GM20000 (cell line): ENCODE measurements at places on chromosomes 12 and 14.

DNA sequence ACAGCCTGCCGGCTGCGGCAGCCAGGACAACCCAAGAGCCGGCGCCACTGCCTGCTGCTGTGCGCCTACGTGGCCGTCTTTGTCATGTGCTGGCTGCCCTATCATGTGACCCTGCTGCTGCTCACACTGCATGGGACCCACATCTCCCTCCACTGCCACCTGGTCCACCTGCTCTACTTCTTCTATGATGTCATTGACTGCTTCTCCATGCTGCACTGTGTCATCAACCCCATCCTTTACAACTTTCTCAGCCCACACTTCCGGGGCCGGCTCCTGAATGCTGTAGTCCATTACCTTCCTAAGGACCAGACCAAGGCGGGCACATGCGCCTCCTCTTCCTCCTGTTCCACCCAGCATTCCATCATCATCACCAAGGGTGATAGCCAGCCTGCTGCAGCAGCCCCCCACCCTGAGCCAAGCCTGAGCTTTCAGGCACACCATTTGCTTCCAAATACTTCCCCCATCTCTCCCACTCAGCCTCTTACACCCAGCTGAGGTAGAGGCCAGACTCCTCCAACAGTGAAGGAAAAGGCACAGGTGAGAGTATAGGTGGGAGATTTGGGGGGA is 10.3 kb downstream of the ZBTB39 start:
- DNase-seq = no peak

DNA sequence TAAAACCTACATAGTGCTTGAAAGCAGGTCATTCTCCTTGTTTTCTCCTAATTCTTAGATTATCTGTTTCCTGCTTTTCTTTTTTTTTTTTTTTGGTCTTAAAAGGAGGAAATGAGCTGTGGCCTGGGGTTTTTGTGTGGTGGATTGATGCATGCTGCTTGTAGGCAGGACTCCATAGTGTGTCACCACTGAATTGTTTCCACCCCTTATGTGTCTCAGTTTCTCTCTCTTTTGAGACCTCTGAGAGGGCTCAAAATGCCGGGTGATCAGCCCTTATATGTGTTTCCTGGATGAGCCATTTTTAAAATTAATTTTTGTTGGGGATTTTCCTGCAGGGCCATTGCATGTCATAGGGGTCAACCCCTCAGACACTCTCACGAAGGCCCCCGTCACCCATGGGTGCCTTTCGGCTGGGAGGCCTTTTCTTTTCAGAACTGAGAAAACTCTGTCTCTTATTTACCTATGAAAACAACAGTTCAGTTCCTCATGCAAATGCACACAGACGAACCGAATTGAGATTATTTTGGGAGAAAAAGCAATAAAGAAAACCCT is 32.0 kb upstream of the LRRK2 start:
- DNase-seq = peak; percentile 42

DNA sequence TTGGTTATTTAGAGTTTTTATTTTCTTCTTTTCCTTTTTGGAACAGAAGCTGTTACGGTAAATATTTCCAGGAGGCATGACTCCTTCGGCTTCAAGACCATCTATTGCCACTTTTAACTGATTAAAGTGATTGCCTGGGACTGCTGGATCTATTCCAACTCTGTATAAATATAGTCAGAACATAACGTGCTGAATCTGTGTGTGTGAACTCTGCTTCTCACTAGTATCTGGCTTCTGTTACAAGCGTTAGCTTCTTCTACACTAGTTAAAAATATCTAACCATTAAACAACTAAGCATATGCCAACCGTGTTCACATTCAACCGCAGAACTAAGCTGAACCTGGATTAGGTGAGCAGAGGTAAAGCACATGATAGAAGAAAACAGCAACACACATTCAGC is 49.0 kb downstream of the TMTC1 start:
- DNase-seq = no peak

- DNase-seq = no peak
Observed at GRCh38 chr12:25054076-25054782, 105.3 kb upstream of the BCAT1 start.

- DNase-seq = no peak
Observed at GRCh38 chr12:1419849-1420371, 174.5 kb downstream of the FBXL14 start.

DNA sequence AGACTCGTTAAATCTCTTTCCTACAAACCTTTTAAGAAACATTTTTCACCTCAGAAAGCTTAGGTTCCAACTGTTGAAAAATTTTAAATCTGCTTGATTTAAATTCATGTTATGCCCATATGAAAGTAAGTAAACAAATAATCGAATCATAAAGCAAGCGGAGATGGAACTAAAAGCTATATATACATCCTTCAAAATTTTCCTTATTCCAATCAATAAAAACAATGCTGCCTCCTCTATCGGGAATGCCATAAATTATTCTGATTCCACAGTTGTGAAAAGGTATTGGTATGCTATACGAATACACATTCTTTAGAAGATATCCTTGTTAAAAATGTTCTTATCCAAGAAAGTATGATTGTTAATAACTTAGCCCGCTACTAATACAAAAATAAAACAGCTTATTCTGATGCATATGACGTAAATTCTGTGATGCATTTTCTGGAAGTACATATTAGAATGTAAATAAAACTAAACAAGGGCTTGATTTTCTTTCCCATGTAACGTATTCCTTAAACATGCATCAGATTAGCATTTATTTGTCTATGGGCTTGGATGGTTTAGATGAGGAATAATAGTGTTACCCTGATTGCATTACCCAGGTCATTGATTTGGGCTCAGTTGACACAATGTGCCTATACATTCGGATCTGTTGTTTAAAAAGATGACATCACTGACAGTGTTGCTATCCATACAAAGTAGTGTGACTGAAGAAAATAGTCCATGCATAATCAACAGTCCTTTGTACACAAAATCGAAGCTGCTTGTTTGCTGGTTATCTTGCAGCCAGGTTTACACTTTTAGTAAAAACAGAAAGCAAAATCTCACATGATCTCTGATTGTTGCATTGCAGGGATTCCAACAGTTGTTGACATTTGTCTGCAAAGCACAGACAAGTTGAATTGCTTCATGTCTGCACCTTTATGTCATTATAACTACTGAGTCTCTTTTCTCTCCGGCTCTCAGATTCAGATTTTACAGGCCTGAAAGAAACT is 656 bp upstream of the DTD2 start:
- DNase-seq = no peak

DNA sequence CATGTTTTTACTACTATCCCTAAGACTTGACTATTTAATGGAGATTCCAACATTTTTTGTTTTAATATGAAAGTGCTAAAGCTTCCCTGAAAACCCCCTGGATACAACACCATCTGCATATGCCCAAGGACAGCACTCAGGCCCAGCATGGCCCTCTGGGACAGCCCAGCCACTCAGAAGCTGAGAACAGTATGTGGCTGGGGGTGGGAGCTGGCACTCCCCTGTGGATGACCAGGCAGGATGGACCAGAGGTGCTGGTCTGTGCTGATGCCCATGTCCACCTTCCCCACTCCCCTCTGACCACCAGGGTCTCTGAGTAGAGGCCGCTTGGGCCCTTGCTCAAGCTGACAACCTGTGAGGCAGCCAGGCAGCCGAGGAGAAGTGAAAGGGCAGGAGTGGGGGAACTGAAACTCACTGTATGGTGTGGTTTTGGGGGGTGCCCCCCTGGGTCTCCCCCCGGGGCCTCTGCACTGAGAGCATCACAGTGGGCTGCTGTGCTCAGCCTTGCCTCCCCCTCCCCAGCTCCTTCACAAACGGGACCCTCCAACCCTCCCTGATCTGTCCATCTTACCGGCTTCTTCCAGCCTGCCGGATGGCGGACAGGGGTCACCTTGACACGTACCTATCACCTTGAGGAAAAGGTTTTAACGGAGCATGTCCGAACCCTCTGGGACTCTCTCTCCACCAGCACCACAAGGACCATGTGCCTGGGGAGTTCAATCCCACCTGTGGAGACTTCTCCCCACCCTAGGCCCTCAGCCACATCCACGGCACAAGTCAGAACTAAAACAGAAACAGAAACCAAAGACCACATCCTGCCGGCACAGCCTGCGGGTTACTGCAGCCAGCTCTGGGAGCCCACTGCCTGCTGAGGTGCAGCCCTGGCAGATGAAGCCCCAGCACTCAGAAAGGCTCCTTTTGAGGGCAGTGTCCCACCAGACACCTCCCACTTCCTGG is at the start of gene TMEM229B:
Gene TMEM229B, minus strand, starts transcription at position 785 of the 957 bp plus-strand sequence. CDS start 14,798 bp downstream, outside the sequence.
- DNase-seq = peak; percentile 88

- no peak for DNase-seq
Observed at GRCh38 chr12:44389038-44389437, 487.1 kb downstream of the NELL2 start.

DNA sequence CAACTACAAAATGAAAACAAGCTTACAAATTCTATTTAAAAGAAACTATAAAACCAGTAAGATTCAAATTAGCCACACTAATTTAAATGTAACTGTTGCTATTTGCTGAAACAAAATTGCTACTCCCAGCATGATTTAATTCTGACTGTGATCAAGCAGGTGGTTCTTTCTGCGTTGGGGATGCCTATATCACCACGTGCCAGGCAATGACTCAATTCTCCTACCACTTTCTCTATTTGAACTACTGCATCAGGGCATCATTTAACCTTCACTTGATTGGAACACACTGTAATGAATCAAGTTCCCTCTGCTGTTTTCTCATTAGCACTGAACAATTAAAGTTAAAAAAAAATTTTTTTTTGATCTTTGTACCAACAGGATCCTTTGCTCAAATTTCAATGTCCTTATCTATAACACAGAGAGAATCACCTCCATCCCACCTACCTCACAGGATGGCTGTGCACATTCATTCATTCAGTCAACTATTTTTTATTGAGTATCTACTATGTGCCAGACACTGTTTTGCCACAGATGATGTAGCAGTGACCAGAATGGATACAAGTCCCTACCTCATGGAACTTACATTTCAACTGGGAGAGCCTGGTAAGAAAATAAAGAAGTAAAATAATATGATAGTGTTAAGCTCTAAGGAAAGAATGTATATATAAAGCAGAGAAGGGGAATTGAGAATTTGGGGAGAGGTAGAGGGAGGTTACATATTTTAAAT is 8.0 kb upstream of the ACTN1 start:
- no peak for DNase-seq

DNA sequence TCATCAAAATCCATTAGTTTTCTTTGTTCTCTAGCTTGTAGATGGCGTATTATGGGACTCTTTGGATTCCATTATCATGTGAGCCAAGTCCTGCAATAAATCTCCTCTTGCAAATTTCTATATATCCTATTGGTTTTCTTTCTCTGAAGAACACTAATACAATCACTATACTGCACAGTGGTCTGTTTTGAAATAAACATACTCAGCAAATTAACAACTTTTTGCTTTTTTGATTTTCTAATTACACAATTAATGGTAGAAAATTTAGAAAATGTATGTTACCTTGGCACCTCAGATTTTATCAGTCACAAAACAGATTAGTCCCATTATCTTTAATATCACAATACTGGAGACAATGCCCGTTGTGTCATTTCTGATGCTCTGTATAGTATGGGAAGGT is 513.2 kb upstream of the MIS18BP1 start:
- no peak for DNase-seq

GRCh38 chr14:59130462-59130861 is 58.0 kb upstream of the DAAM1 start:
- no peak for DNase-seq

- DNase-seq = no peak
Observed at GRCh38 chr12:27521066-27521465, 2.9 kb upstream of the PPFIBP1 start.

DNA sequence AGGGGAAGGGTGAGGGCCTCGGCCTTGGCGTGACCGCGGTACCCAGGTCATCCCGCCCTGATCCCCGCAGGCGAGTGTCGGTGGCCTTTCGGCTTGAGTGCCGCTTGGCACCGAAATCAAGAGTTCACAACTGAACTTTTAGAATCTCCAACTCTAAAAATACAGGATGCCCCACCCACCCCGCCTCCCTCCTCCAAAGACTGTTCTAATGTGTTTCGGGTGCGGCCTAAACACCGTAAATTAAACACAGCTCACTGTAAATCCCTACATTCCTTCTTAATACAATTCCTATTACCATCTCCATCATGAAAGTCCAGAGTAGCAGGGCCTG is 11.4 kb downstream of the SCNN1A start:
- DNase-seq = no peak

DNA sequence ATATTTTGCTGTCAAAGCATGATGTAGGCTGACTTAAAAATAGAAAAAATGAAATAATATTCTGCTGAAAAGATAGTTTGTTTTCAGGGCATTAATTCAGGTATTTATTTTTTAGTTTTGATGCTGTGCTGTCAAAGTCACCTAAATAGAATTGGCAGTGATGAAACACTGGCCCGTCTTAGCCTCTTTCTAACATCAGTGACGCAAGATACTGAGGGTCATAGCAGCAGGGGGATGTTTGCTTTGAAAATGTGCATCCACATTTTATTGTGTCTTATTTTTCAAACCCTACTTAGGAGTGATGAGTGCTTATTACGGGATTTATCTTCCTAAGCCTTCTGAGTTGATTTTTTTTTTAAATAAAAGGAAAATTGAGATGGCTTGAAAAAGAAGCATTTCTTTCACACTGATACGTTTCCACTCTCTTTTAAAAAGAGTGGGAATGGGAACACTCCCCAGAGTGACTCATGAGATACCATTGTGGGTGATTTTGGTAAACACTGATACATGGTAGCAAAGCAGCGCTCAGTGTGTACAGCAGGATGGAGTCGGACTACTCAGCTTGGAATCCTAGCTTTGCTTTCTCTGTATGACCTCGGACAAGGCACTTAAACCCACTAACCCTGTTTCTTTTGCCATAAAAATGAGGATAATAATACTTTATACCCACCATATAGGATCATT is 290.8 kb downstream of the ERC1 start:
- DNase-seq = no peak
